ENCODE measurements at places on chromosomes 2 and 18.
A peak's percentile ranks its signal among the peaks of the same experiment; 100 is the strongest.

- no peak for DNase-seq
These were observed 14.4 kb downstream of the ELMOD3 start for GRCh38 chr2:85368921-85369320.

DNA sequence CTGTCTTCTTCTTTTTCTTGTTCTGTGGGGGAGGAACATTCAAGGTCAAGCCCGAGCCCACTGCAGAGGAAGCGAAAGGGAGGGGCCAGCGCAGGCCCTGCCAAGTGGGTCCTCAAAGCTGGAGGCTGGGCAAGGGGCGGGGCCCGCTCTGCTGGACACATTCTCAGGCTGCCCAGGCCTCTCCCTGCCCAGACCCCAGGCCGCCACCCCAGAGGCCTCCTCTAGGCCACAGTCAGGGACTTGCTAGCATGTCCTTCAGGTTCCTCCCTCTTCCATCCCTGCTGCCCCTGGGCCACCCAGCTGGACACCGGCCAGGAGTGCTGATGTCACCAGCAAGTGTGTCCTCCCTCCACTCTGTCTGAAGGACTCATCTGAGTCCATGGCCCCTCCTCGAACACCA, 44.1 kb downstream of the KIF1A start:
- no peak for DNase-seq

DNA sequence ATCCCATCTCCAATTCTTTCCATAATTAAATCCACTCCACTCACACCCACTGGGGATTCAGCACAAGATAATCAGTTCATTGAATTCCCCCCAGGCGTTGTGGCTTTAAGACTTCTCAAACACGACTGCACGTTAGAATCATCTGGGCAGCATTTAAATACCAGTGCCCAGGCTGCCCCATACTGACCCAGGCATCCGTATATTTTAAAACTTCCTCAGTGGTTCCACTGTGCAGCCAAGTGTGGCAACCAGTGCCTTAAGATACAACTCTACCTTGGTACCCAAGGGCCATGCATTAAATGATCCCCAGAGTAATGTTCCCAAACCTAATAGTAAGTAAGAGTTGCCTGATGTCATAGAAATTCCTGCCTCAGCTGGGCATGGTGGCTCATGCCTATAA, 54.3 kb upstream of the BZW1 start:
- DNase-seq: no peak

GRCh38 chr18:79772865-79773696, 24.7 kb upstream of the KCNG2 start:
- DNase-seq: no peak

- DNase-seq: peak; percentile 24
These were observed 9.3 kb upstream of the MGAT5 start for GRCh38 chr2:134244587-134244986.

GRCh38 chr2:101698014-101698843, 722 bp downstream of the MAP4K4 start:
- DNase-seq: peak; percentile 37

DNA sequence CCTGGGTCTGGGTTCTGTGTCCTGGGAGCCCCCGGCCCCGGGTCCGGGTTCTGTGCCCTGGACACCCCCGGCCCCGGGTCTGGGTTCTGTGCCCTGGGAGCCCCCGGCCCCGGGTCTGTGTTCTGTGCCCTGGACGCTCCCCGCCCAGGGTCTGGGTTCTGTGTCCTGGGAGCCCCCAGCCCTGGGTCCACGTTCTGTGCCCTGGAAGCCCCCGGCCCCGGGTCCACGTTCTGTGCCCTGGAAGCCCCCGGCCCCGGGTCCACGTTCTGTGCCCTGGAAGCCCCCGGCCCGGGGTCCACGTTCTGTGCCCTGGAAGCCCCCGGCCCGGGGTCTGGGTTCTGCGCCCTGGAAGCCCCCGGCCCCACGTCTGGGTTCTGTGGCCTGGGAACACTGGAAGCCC, 253.9 kb downstream of the TWIST2 start:
- DNase-seq: no peak

GRCh38 chr2:189613650-189614420, 33.2 kb upstream of the SLC40A1 start:
- no peak for DNase-seq
